ENCODE measurements at places on chromosomes 16 and 17.

DNA sequence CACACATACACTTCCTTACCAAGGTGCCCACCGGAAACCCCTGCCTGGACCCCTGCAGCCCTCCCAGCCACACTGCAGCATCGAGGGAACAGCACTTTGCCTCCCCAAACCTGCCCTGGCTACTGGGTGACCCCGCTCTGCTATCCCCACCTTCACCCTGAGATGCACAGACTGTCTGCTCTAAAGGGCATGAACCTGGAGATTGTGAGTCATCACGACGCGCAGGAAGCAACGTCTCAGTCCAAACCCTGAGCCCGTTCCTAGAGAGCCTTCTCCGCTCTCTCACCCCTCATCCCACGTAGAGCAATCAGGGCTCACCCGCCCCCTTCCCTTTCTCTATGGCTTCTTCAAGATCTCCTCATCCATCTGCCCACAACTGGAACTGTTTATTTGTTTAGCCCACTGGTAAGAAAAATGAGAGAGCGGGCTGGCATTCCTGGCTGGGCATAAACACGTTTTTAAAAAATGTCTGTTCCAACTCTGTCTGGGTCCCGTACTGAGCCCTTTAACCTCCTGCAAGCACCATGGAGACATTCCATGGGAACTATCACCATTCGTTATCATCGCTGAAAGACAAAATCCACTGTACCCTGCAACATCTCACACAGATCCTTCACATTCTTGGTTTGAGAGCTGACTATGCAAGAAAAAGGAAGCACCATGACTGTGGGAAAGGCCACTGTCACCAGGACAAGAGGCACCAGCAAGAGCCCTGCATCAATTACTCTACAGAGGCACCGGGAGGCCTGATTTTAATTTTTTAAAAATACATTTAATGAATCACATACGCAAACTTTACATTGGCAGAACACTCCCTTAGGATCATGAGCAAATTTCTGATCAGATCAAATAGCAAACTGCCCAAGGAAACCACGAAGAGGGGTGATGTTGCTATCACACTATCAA is 28.2 kb downstream of the ZFHX3 start:
- peak; percentile 71 for DNase-seq
- H3K4me3 ChIP-seq: peak overlapping the region; percentile 60
- H3K36me3 ChIP-seq: no peaks in the 10 kb centered on the region
- H3K27me3 ChIP-seq: no peaks in the 10 kb centered on the region

DNA sequence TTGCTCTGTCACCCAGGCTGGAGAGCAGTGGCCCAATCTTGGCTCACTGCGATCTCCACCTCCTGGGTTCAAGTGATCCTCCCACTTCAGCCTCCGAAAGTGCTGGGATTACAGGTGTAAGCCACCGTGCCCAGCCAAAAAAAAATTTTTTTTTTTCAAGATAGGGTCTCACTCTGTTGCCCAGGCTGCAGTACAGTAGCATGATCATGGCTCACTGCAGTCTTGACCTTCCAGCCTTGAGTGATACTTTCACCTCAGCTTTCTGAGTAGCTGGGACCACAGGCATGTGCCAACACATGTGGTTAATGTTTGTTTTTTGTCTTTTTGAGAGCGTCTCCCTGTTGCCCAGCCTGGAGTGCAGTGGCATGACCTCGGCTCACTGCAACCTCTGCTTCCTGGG is 1.7 kb upstream of the PAM16 start:
- no peaks in the 10 kb centered on the region for H3K27me3 ChIP-seq
- no peak overlapping the region for H3K27ac ChIP-seq
- no peaks in the 10 kb centered on the region for H3K36me3 ChIP-seq
- H3K4me3 ChIP-seq: no peak overlapping the region
- DNase-seq: no peak

DNA sequence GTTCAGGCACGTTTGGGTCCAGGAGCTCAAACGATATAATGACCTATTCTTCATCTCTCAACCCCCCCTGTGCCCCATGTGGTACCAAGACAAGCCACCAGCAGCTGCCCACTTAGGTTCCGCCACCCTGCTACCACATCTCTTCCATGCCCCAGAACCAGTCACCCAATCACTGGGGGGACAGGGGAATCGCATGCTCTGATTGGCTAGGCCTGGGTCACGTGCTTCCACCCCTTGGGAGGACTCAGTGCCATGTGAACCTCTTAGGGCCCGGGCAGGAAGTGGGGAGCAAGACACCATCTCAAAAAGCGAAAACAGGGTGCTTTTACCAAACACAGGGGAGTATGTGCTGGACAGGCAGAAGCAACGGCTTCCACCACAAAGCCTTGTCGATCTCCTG is 91.3 kb downstream of the KATNIP start:
- no peak overlapping the region for H3K4me3 ChIP-seq
- H3K4me1 ChIP-seq: no peaks in the 10 kb centered on the region
- H3K27me3 ChIP-seq: no peaks in the 10 kb centered on the region
- no peak for DNase-seq

- H3K4me1 ChIP-seq: peaks cover 7% of the 10 kb centered on the region
- H3K27ac ChIP-seq: no peak overlapping the region
- no peak for DNase-seq
Observed at GRCh38 chr17:57092779-57093178, 7.7 kb downstream of the AKAP1 start.

DNA sequence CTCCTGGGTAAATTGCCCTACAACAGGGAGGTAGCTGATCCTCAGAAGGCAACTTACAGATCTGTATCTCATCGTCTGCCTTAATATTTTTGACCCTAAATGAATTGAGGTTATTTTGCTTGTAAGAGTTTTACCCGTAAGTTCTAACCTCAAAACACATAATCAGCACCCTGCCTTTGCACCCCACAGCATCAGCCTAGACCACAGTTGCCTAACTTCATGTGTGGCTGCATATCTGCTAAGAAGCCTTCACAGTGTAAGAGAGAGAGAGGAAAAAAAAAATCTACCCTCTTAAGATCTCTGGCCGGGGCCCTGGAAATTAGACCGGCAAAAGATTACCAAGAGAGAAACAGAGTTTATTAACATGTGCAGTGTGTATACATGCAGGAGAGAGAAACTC is 76.9 kb downstream of the ARHGAP44 start:
- H3K36me3 ChIP-seq: no peaks in the 10 kb centered on the region
- H3K27me3 ChIP-seq: 0 out of 2 replicates have a peak, but pooled peaks cover 11% of the 10 kb centered on the region

DNA sequence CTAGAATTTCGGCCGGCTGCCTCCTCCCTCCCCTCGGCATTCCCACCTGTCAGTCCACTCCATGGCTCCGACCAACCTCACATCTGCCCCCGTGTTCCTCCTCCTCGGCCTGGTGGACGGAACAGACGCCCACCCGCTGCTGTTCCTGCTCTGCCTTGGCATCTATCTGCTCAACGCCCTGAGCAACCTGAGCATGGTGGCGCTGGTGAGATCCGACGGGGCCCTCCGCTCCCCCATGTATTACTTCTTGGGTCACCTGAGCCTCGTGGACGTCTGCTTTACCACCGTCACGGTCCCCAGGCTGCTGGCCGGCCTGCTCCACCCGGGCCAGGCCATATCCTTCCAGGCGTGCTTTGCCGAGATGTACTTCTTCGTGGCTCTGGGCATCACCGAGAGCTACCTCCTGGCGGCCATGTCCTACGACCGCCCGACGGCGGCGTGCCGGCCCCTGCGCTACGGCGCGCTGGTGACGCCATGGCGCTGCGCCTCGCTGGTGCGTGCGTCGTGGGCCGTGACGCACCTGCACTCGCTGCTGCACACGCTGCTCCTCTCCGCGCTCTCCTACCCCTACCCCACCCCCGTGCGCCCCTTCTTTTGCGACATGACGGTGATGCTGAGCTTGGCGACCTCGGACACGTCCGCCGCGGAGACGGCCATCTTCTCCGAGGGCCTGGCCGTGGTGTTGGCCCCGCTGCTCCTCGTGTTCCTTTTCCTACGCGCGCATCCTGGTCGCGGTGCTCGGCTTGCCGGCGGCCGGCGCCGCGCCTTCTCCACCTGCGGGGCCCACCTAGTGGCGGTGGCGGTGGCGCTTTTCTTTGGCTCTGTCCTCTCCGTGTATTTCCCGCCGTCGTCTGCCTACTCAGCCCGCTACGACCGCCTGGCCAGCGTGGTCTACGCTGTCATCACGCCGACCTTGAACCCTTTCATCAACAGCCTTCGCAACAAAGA is at the start of gene OR3A2:
Gene OR3A2, minus strand, starts transcription at position 440 of the 948 bp plus-strand sequence.
- no peak for DNase-seq
- H3K4me3 ChIP-seq: no peak within 1 kb of the TSS
- H3K36me3 ChIP-seq: no peaks in the 10 kb centered on the region
- H3K4me1 ChIP-seq: no peaks in the 10 kb centered on the region
- no peak within 1 kb of the TSS for H3K27ac ChIP-seq

- H3K4me1 ChIP-seq: no peaks in the 10 kb centered on the region
- no peaks in the 10 kb centered on the region for H3K27me3 ChIP-seq
- H3K27ac ChIP-seq: no peak within 1 kb of the TSS
- peak within 1 kb of the TSS; percentile 69 for H3K4me3 ChIP-seq
- peak; percentile 24 for DNase-seq
Observed at GRCh38 chr17:42050393-42051012, at the start of gene C17orf113. TSS of gene C17orf113 (minus strand) at chr17:42050601. CDS start at chr17:42043376, 7,225 bp downstream.

GRCh38 chr16:67284699-67285646 is 5.6 kb downstream of the PLEKHG4 start:
- peak; percentile 54 for DNase-seq
- no peak overlapping the region for H3K4me3 ChIP-seq
- no peaks in the 10 kb centered on the region for H3K27me3 ChIP-seq
- no peaks in the 10 kb centered on the region for H3K36me3 ChIP-seq
- no peaks in the 10 kb centered on the region for H3K4me1 ChIP-seq

DNA sequence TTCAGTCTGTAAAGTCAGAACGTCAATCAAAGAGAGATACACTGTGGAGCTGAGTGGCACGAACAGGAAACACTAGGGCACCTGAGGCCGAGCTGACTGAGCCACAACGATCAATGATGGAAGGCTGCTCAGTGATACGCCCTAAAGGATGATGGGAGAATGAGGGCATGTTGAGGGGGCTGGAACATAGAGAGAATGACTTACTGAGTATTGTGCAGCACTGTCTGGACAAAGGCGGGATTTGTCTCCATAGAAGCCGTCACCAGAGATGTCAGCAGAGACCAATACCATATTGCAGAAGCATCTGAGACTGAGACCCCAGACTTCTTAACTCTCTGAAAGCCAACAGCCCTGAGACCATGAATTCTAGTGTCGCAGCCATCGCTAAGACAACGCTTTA is 33.4 kb downstream of the ZZEF1 start:
- H3K4me3 ChIP-seq: no peak overlapping the region
- DNase-seq: no peak

GRCh38 chr16:59046335-59046734 is 312.2 kb upstream of the GOT2 start:
- H3K27me3 ChIP-seq: no peaks in the 10 kb centered on the region
- no peak overlapping the region for H3K4me3 ChIP-seq
- DNase-seq: no peak
- H3K27ac ChIP-seq: no peak overlapping the region
- no peaks in the 10 kb centered on the region for H3K4me1 ChIP-seq

- DNase-seq: no peak
- H3K27ac ChIP-seq: no peak overlapping the region
- H3K36me3 ChIP-seq: no peaks in the 10 kb centered on the region
- H3K27me3 ChIP-seq: no peaks in the 10 kb centered on the region
Observed at GRCh38 chr17:29205047-29205446, 24.8 kb upstream of the MYO18A start.

DNA sequence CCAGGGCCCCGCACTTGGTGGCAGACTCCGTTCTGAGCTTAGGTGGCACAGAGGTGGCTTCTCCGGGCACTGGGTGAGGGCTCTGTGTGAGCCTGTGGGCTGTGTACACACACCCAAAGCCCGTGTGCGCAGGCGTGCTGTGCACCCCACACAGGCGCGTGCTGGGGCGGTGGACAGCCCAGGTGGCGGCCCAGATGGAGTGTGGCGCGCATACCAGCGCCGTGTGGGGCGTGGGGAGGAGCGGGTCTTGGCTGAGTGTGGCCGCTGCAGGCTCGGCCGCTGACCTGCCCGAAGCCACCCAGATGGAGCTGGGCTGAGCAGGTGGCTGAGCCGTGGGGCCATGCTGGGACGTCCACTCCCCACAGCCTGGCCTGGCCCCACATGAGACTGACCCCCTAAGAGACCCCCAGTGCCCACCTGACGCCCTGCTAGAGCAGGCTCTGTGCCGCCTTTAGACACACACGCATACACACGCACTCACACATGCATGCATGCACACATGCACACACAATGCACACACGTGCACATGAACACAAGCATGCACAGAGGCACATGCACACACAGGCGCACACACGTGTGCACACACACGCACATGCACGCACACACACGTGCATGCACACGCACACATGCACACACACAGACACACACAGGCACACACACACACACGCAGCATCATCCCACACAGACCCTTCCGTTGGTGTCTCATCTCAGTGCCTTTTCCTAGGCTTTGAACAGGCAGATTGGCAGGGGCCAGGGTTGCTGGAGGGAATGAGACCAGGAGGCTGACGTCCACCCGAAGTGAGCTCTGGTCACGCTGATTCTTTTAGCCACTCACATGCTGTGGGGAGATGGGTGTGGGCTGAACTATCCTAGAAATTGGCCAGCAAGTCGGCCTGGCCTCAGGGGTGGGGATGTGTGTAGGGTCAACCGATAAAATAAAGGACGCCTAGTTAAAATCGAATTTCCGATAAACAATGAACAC is 2.1 kb downstream of the PRR35 start:
- H3K27ac ChIP-seq: no peak overlapping the region
- no peak overlapping the region for H3K4me3 ChIP-seq
- H3K4me1 ChIP-seq: no peaks in the 10 kb centered on the region
- no peaks in the 10 kb centered on the region for H3K36me3 ChIP-seq

DNA sequence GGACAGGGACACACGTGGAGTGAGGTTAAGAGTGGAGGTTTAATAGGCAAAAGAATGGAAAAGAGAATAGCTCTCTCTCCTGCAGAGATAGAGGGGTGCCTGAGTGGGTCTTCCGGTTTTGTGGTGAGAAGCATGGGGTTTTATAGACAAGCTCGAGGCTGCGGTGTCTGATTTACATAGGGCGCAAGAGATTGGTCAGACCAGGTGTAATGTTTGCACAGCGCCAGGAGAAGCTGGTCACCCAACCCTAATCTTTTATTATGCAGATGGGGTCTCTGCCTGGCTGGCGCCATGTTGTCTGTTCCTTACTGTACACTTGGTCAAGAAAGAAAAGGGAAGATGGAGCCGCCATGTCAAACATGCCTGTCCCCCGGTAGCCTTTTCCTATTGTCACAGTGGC is 44.5 kb upstream of the MLYCD start:
- H3K4me1 ChIP-seq: no peaks in the 10 kb centered on the region
- no peak for DNase-seq
- no peak overlapping the region for H3K4me3 ChIP-seq
- peaks cover 52% of the 10 kb centered on the region for H3K27me3 ChIP-seq
- H3K27ac ChIP-seq: no peak overlapping the region

DNA sequence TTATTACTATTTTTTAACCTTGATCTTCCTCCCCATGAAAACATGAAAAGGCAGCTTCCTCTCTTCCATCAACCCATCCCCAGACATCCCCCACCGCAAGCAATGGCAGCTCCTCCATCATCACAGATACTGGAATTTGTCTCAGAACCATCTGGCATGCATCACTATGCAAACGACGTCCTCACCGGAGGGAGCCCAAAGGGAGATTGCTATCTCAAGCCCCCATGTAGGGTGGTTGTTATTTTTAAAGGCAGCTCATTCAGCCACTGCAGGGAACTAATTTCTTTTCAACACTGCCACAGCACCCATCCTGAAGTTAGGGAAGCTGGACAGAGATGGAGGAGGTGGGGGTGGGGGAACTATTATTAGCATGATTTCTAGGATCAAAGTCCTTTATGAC is 222.5 kb downstream of the FOXL1 start:
- 0 out of 2 replicates have a peak, but pooled peaks cover 7% of the 10 kb centered on the region for H3K4me1 ChIP-seq
- no peak overlapping the region for H3K4me3 ChIP-seq
- DNase-seq: no peak
- H3K27me3 ChIP-seq: 0 out of 2 replicates have a peak, but pooled peaks cover 6% of the 10 kb centered on the region
- H3K36me3 ChIP-seq: no peaks in the 10 kb centered on the region
- H3K27ac ChIP-seq: no peak overlapping the region

Measured in PC-3 (cell line).